ENCODE measurements at places on chromosomes 2 and 18.

GRCh38 chr18:70288171-70288850 lies 534 bp upstream of the SOCS6 start:
- DNase-seq, result no peak

DNA sequence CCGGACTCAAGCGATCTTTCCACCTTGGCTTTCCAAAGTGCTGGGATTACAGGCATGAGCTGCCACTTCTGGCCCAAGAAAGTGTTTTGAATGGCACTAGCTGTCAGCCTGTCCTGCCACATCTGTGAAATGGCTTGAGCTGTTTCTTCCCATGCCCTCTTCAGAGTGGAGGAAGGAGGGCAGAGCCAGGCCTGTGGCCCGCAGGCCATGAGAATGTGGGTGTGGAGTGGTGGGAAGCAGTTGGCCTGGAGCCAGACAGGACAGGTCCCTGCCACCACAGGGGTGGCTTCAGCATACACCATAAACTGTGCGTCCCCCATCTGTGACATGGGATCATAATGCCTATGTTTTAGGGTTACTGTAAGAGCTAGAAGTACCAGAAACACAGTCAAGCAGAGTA lies 6.5 kb downstream of the SLC66A3 start:
- DNase-seq, result no peak

DNA sequence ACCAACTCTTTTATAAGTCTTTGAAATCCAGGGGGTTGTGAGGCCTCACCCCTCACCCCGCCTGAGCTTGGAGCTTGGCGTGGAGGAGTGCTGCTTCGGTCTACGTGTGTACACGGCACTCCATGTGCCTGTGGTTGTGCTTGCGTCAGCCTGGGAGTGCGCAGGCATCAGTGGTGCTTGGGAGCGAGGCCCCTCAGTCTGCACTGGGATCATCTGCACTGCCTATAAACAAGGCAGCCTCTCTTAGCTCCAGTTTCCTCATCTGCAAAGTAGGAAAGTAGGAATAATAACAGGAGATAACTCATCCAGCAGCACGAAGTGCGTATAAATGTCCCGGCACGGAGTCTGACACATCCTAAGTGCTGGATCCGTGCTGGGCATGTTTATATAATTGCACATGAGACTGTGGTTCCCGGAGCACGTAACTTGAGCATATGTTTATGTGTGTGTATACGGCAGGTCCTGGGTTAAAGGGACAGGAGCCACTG lies 1.2 kb downstream of the GYPC start:
- no peak for DNase-seq

GRCh38 chr18:26804519-26804918 lies 61.0 kb downstream of the AQP4 start:
- DNase-seq, result no peak

GRCh38 chr2:113124984-113125855 lies 2.2 kb upstream of the IL1RN start:
- DNase-seq, result no peak

- no peak for DNase-seq
Observed at GRCh38 chr2:217943446-217944321, 59.1 kb downstream of the TNS1 start.

- DNase-seq, result no peak
Observed at GRCh38 chr2:16665748-16666448, at the start of gene CYRIA. Gene CYRIA, minus strand, starts transcription at chr2:16665834. Its CDS starts 77,715 bp downstream, at chr2:16588119.

DNA sequence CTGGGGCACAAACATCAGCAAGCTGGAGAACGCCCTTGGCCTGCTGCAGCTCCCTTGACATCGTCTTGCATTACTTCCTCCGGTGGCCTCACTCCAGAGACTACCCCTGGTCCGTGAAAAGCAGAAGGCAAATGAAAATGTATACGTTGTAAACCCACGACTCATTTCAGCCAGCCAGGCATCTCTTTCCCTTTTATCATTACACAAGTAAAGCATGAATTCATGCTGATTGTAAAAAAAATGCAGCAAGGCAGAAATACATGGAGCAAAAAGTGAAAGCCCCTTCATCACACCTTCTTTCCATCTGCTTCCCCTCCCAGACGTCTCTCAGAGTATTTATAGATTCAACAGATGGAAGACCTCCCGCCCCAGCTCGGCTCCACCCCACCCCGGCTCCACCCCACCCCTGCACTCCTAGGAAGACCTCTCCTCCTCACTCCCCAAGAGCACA lies 41.6 kb upstream of the RALBP1 start:
- DNase-seq, result no peak

DNA sequence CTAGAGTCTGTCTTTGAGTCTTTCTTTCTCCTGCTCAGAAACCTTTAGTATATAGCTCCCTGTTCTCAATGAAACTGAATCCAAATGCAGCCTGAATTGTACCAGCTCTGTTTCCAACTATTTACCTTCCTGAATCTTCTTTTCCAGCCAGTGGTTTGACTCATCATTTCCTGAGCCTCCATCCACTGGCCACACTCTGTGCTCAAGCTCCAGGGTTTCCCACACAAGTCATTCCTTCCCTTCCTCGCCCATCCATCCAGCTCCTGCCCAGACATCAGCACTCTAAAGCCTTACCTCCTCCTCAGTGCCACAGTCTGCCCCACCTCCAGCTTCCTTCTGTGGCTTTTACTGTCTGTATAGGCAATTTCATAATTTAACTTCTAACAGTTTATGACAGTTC lies 233.6 kb upstream of the RASGRP3 start:
- no peak for DNase-seq

GRCh38 chr2:172283476-172283875 lies 143.9 kb upstream of the ITGA6 start:
- no peak for DNase-seq

- no peak for DNase-seq
Observed at GRCh38 chr2:111662771-111663470, 221.1 kb downstream of the ANAPC1 start.

- no peak for DNase-seq
Observed at GRCh38 chr2:157307021-157307420, 18.6 kb downstream of the ERMN start.

- DNase-seq, result no peak
Observed at GRCh38 chr2:186544255-186544675, 45.6 kb upstream of the ITGAV start.

- DNase-seq, result no peak
Observed at GRCh38 chr2:8872821-8873432, 35.5 kb upstream of the KIDINS220 start.

- no peak for DNase-seq
Observed at GRCh38 chr2:120741571-120742561, 6.2 kb downstream of the GLI2 start.

DNA sequence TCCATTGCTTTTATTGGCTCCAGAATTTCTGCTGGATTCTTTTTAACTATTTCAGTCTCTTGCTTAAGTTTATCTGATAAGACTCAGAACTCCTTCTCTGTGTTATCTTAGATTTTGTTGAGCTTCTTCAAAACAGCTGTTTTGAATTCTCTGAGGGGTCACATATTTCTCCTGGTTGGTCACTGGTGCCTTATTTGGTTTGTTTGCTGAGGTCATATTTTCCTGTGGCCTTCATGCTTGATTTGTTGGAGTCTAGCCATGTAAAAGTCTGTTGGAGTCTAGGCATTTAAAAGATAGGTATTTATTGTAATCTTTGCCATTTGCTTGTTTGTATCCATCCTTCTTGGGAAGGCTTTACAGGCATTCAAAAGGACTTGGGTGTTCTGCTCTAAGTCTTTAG lies 398.7 kb downstream of the DSEL start:
- no peak for DNase-seq

DNA sequence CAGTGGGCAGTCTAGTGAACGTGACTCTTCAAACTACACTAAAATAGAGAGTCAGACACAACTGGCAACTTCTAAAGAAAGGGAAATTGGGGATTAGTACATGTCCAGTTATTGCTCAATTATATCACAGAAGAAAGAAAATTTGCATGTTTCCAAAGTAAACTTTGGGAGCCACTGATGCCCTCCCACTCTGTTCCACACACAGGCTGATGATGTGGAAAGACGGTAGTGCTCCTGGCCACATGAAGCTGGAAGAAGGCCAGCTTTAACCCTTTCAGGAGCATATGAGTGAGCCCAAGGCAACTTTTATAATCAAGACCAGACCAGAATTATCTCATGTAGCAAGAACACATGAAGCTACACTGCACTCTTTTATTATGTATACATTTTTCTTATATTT lies 141.0 kb downstream of the NR4A2 start:
- no peak for DNase-seq

DNA sequence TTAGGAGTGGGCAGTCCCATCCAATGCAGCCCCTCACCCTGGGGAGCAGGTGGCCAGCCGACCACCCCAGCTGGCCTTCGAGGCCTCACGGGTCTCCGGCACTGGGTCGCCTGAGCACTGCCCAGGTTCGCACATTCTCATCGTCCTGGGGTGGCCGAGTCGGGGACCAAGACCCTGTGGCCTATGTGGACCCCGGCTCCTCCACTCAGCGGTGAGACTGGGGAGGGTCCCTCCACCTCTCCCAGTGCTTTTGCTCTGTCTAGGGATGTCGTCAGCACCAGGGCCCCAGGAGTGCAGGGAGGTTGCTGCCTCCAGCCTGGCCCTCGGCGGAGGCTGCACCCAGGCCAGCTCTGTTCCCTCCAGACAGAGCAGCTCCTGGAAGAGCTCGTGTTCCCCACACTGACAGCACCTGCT lies 89.6 kb downstream of the TPO start:
- no peak for DNase-seq

- no peak for DNase-seq
Observed at GRCh38 chr18:22219568-22220355, 50.4 kb downstream of the GATA6 start.

- DNase-seq, result no peak
Observed at GRCh38 chr2:67083951-67084350, 313.2 kb upstream of the ETAA1 start.

DNA sequence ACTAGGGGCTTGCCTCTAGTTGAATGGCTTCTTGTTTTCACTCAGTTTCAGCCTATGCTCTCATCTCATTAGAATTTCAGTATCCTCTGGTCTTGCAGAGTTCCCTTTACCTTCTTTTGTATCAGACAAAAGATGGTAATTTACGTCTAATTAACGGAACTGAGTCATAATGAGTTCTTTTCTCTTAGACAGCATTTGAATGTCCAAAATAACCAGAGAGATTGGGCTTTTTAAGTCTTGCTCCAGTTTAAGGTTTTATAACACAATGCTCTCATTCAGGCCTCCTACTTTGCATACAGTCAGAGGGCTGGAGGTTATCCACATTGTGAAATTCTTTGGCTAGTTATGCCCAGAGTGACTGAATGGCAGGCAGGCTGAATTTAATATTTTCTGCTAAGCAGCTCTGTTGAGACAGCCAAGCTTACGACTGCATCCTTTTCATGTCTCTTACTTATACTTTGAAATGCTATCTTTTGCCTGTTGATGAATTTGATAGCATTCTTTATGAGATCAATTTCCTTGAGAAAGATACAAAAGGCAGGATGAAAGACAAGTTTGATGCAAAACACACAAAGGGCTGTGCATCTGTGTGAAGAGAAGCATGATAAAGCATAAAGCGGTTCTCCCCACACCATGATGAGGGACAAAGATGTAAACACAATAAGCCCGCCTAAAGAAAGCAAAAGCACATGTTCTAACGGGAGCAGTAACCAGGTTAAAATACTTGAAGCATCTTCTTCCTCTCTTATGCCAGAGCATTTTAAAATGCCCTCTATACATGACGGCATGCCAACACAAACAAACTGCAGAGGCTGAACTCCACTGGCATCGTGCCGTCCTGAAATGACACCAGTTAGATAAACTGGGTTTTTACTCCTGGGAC lies 90.0 kb downstream of the CDH2 start:
- DNase-seq, result no peak
